SK-MEL-5 (cell line): ENCODE measurements at places on chromosomes 5 and 9. TPM values are rescaled to one million over a fixed set of nuclear protein-coding genes. Genes with fewer than 3 reads are reported as not detected.

The PLAC8L1 gene
- total RNA-seq, result not detected in 2 replicates

The PGM5 gene
- total RNA-seq, result 4.9 and 5.7 TPM in 2 replicates

The FCN2 gene
- not detected in 2 replicates for total RNA-seq

The TRIM7 gene
- 4.1 and 6.8 TPM in 2 replicates for total RNA-seq

The C6 gene
- not detected in 2 replicates for total RNA-seq

The DCAF12 gene
- 14.9 and 15.2 TPM in 2 replicates for total RNA-seq

The UBE2QL1 gene
- total RNA-seq, result 0.03 TPM in 1 of 2 replicates, not detected in the other

The TYRP1 gene
- total RNA-seq, result 1,105 and 1,258 TPM in 2 replicates

The ADCY2 gene
- 28.0 and 31.4 TPM in 2 replicates for total RNA-seq

The KIF27 gene
- total RNA-seq, result 3.0 and 4.7 TPM in 2 replicates

The QRFP gene
- total RNA-seq, result not detected in 2 replicates

The PCDHGA12 gene
- total RNA-seq, result 10.0 and 13.8 TPM in 2 replicates

The SHLD3 gene
- 5.3 TPM in 2 replicates for total RNA-seq

The PCDHB9 gene
- total RNA-seq, result 0.05 and 0.90 TPM in 2 replicates
